Eye (tissue), 1 donor: ENCODE measurements at places on chromosomes 6 and 20.

- DNase-seq: peak; percentile 39
Observed at GRCh38 chr6:13302751-13303667, 25.3 kb downstream of the TBC1D7 start.

DNA sequence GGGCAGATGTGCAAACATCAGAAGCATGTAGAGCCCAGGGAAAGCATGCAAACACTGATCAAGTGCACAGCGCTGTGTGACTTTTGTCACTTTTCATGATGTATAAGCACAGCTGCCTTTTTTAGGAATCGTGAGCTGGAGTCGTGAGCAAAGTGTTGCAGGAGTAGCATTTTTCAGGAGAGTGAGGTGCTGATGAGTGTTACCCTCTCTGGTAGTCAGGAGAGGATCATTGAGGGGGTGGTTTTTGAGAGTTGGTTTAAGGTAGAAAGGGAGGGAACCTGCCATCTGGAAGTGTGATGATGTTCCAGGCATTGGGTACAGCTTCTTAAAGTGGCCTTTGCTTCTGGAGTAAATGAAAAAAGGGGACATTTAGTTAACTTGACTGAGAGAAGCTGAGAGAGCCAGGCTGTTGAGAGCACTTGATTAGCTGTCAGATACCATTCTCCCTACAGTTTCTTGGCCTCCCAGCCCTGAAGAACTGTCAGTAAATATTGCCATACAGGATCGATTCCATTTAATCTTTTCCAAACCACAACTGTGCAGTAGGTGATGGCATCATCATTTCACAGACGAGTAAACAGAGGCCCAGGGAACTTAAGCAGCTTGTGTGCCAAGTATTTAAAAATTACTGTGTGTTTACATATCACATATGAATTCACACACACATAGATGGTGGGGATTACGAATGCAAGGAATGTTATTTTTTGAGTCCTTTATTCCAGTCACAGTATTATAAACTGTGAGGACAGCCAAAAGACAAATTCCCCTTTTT is 28.9 kb downstream of the TPD52L1 start:
- no peak for DNase-seq

DNA sequence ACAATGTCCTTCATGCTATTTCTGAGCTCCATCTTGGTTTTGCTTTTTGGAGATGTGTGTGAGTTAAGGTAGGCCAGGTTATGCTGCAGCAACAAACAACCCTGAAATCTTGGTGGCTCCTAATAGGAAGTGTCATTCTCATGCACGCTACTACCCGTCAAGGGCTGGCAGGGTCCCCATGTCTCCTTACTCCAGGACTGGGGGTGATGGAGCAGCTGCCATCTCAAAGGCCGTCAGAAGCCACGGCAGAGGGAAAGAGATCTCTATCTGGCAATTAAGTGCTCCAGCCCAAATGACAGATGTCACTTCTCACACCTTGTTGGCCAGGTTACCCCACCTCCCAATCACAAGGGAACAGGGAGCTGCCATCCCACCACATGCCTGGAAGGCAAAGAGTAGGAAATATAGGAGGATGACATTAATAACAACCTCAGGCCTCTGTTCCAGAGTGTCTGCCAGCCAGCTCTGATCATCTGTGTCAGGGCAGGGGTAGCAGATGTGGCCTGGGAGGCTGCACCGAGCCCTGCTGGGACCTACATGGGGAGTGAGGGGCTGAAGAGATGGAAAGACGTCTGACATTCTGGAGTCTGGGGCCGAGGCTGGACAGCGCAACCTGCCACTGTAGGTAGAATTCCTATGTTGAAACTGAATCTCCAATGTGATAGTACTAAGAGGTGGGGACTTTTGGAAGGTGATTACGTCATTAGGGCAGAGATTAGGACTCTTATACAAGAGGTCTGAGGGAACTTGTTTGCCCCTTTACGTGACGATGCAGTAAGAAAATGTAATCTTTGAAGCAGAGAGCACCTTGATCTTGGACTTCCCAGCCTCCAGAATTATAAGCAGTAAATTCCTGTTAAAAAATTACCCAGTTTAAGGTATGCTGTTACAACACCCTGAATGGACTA is 4.8 kb upstream of the SDCBP2 start:
- no peak for DNase-seq

- no peak for DNase-seq
Observed at GRCh38 chr6:150697515-150697914, 97.8 kb downstream of the PLEKHG1 start.

DNA sequence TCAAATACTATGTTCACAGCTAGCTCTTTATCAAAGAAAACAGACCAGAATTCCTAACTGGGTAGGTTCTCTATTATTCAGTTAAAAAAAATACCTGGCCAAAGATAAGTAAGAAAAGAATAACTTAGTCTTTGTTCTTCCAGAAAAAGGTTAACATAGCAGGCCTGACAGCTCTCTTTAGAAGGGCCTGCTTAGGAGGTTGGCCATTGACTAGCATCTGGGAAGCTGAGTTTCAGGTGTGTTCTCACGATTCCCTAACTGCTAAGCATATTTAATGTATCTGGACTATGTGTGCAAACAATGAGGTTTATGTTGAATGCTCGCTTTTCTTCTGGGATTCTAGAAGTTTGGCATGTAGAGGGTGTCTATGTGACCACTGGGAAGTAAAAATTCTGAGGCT is 618.9 kb downstream of the HACE1 start:
- no peak for DNase-seq

GRCh38 chr20:4369798-4370124 is 351.9 kb upstream of the PRND start:
- DNase-seq: no peak

DNA sequence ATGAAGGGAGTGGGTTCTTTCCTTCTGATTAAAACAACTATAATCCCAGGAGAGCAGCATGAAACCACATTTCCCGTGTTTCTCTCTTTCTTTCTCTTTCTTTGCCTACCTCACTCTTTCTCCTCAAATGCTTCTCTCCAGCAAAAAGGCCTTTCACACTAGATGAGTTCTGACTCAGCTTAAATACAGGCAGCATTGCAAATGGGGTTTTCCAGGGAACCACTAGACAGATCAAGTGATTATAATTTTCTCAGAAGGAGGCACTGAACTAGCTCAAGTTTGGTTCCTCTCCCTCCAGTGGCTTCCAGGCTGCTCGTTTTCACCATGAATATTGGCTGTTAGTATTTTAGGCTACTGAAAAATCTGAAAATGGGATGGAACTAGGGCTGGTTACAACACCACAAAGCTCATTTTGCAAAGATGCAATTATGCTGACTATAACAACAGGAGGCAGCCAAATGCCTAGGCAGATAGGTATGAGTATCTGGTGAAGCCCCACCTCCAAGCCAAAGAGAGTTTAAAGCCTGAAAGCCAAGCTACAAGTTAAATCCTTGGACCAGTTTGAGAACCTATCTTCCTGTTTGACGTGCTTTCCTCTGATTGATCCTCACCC is 260.0 kb downstream of the MMUT start:
- DNase-seq: no peak

DNA sequence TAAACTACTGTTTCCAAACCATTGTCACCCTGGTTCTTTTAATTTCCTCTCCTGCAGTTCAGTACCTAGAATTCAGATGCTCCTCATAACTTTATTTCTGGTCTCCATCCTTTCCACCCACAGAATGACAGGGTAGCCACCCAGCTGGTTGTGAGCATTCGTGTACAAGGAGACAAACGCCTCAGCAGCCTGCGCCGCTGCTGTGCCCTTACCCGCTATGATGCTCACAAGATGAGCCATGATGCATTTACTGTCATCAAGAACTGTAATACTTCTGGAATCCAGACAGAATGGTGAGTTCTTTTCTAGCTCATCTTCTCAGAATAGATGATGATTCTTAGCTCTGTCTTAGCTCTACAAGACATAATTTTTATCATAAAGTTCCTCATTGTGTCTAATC is 18.6 kb downstream of the GTPBP2 start:
- DNase-seq: no peak

- no peak for DNase-seq
Observed at GRCh38 chr6:165306955-165307354, 2.5 kb downstream of the C6orf118 start.

- DNase-seq: no peak
Observed at GRCh38 chr20:38970302-38970701, 8.2 kb downstream of the DHX35 start.

GRCh38 chr20:19993958-19994669 is 23.0 kb upstream of the NAA20 start:
- peak; percentile 52 for DNase-seq

- DNase-seq: no peak
Observed at GRCh38 chr20:53579266-53579580, 14.4 kb downstream of the ZNF217 start.

DNA sequence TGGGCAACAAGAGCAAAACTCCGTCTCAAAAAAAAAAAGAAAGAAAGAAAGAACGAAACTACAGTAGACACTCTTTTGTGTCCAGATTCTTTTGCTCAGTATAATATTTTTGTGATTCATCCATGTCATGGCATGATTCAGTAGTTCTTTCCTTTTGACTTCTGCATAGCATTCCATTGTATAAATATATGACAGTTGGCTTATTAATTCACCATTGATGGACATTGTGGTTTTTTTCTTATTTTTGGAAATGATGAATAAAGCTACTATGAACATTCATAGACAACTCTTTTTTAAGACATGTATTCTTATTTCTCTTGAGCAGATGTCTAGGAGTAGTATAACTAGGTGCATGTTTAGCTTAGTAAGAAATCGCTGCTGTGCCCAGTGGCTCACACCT is 10.3 kb upstream of the IER3 start:
- no peak for DNase-seq

DNA sequence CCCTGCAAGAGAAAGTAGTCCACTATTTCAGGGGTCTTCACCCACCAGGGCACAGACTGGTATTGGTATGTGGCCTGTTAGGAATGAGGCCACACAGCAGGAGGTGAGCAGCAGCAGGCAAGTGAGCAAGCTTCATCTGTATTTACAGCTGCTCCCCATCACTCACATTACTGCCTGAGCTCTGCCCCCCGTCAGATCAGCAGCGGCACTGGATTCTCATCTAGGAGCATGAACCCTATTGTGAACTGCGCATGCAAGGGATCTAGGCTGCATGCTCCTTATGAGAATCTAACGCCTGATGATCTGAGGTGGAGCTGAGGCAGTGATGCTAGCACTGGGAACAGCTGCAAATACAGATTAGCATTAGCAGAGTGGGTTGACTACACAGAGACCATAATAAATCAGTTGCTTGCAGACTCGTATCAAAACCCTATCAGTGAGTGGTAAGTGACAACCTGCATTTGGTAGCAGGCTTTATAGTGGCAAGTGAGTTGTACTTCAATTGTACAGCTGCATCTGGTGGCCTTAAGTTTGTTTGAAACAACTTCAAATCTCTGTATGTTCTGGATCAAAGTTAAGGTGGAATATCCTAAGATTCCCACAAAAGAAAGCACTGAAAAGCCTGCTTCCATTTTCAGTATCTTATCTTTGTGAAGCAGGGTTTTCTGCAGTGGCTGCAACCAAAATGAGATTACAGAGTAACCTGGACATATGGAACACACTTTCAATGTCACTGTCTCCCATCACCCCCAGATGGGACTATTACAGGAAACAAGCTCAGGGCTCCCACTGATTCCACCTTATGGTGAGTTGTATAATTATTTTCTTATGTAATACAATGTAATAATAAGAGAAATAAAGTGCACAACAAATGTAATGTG is 12.8 kb downstream of the C6orf141 start:
- DNase-seq: peak; percentile 32
